ENCODE measurements at places on chromosomes 5 and 9.

- DNase-seq, result no peak
Measured at GRCh38 chr5:65078331-65078730, 309.6 kb downstream of the CWC27 start.

GRCh38 chr9:97348871-97349270 is 41.4 kb downstream of the CCDC180 start:
- no peak for DNase-seq

DNA sequence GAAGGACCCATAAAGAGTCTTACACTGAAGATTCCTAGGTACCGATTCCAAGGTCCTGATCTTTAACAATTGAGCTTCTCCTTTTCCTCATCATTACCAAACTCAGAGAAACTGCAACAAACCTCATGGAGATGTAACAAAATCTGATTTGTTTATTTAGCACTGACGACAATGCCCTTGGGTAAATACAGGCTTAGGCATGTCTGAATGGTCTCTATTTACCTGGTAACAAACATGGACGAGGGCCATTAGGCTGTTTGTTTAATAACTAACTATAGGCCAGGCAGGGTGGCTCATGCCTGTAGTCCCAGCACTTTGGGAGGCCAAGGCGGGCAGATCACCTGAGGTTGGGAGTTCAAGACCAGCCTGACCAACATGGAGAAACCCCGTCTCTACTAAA is 333.3 kb downstream of the AGTPBP1 start:
- DNase-seq, result no peak

DNA sequence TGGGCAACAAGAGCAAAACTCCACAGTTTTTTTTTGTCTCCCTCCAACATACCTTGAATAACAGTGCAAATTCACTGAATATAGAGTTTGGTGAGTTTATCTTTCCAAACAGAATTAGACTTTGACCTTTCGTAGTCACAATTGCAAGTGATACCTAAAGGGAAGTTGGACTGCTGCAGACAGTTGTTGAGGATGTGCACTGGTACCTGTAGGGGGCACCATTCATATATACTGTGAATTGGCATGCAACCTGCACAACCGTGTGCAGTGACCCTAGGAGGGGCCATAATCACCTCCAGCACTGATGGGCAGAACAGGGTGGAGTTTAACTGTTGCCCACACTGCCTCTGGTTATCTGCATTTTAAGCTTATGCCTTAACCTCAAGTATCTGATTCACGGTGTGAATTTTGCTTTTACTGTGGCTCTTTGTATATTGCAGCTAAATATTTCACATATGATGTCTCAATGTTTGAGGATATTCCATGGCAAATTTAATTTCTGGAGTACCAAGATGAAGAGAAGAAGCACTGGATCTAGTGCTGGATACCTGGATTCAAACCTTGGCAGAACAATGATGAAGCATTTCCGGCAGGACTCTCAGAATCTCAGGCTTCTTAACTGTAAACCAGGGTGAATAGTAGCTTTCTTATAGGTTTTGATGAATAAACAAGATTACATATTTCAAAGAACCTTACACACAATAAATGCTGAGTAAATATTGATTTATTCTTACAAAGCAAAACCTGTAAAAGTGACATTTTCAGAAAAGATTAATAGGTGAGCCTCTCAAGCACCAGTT is 144.3 kb downstream of the ACTBL2 start:
- no peak for DNase-seq

DNA sequence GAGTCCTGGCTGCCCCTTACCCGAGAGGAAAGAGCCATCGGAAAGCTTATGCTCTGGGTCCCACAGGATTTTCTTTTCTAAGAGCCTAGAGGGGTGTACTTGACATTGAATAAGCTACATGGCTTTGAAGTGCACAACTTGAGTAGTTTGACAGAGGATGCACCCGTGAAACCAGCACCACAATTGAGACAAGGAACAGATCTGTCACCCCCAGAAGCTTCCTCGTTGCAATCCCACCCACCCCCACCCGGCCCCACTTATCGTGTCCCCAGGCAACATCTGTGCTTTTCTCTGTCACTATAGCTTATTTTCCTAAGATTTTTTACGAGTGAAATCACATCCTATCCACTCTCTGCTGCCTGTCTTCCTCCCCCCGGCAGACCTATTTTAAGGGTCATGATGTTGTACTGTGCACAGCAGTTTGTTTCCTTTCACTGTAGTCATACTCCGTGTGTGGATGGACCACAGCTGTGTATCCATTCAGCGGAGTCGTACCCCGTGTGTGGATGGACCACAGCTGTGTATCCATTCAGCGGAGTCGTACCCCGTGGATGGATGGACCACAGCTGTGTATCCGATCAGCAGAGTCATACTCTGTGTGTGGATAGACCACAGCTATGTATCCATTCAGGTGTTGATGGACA is 8.8 kb upstream of the FCN2 start:
- DNase-seq, result no peak

- no peak for DNase-seq
Measured at GRCh38 chr5:161562446-161562845, 15.9 kb upstream of the GABRB2 start.

DNA sequence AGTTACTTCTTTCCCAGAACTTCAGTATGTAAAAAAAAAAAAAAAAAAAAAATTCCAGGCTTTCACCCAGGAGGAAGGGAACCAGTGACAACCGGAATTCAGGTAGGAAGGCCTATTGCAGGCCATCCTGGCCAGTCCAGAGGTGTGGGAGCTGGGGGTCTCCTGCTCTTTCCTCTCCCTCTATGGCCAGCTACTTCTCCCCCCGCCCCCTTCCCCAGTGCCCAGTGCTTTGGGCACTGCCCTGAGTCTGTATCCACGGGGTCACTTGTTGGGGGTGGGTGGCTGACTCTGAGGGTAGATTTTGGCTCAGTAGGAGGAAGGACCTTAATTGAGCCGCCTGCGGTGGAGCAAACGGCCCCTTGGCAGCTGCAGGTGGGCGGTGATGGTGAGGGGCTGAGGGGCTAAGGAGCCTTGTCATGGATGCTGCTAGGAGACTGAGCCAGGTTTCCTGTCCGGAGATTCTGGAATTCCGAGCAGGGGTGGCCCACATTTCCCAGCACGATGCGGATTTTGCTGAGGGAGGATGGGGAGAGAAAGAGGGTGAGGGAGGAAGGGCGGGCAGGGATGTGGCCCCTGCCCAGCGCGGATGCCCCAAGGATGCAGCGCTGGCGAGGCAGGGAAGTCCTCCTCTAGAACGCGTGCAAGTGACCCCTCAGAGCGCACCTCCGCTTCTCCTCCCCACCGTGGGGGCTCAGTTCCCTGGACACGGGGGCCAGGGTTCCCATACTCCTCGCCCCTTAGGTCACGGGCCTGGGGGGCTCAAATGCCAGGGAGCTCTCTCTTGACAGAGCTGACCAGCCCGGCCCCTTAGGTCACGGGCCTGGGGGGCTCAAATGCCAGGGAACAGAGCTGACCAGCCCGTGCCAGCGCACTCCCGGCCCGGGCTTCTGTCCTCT is 1.2 kb upstream of the PHF2 start:
- no peak for DNase-seq

DNA sequence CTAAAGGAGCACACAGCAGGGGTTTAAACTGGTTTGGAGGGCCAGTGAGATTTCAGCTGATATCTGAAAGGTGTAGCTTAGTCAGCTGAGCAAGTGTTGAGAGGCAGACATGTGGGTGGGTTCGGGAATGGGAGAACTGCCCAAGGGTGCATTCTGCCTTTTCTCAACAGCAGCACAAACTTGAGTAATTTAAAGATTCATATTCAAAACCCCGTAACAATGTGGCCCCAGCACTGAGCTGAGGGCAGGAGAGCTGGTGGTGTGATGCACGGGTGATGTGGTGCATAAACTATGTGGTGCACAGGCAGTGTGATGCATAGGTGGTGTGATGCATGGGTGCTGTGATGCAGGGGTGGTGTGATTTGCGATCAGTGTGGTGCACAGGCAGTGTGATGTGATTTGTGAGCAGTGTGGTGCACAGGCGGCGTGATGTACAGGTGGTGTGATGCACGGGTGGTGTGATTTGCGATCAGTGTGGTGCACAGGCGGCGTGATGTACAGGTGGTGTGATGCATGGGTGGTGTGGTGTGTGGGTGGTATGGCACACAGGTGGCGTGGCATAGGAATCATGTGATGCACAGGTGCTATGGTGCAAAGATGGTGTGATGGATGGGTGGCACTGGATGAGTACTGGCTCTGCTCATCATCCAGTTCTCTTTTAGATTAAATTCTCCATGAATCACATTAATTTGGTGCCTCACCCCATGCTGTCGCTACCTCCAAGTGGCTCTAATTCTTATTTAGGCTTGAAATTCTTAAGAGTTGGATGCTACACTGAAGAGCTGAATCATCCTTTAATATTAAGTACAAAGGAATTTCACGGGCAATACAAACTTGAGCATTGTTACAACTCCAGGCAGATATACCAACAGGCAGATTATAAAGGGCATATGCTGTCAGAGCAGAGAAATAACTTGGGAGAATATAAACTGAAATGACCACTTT is 53.6 kb downstream of the DAP start:
- DNase-seq, result no peak

GRCh38 chr9:136343121-136343883 is 16.0 kb downstream of the GPSM1 start:
- DNase-seq, result no peak

DNA sequence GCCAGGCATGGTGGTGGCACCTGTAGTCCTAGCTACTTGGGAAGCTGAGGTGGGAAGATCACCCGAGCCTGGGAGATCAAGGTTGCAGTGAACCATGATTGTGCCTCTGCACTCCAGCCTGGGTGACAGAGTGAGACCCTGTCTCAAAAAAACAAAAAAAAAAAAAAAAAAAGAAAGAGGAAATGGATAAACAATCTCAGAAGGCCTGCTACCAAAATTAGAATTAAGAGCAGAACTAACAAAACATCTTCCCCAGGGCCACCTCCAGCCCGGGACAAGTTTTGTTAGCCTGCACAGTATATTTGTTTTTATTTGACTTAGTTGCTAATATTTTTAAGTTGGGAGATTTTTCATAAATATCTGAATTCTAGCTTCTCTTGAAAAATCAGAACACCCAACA is 23.1 kb downstream of the PAX5 start:
- no peak for DNase-seq

DNA sequence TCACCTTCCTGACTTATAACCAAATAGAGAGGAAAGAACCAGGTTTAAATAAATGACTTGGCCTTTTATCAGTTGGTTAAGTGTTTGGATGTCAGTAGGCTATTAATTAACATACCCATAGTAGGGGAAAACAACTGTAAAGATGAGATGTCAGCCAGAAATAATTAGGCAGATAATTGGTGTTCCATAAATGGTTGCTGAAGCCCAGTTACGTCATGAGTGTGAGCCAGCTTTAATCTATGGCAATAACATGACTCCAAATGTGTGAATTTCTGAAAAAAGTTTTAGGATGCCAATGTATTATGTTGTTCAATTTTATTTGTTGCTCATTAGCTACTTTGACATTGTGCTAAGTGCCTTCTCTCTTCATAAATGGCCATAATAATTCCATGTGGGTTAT is 180.5 kb downstream of the FBXL7 start:
- DNase-seq, result no peak

GRCh38 chr9:129309906-129310305 is 131.8 kb upstream of the IER5L start:
- DNase-seq, result peak; percentile 1

- DNase-seq, result no peak
Measured at GRCh38 chr5:9363026-9363425, 182.8 kb downstream of the SEMA5A start.

DNA sequence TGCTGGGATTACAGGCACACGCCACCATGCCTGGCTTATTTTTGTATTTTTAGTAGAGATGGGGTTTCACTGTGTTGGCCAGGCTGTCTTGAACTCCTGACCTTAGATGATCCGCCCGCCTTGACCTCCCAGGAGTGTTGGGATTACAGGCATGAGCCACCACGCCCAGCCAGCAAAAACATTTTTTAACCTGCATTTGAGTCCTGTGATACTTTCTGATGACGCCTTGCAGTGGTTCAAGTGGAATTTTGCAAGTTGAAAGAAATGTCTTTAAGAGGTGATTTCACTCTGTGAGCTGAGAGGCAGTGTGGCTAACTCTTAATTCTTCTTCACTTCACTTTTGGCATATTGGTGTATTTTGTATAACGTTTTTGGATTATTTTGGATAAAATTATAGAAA is 9.1 kb downstream of the ANP32B start:
- no peak for DNase-seq

DNA sequence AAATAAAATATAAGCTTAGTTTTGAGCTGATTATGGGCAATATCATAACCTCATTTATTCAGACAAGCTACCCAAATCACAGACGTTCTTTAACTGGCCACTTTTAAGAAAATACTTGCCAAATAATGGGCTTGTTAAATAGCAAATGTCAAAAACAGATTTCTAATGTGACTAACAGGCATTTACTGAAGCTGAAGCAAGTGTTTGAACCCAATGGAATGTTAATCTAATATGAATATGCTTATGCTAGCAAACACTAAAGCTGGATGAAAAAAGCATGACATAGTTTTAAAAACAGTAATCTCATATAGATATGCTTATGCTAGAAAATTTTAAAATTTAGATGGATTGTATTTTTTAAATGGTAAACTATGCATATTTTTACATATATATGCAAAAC is 411.6 kb upstream of the PTGER4 start:
- DNase-seq, result no peak

DNA sequence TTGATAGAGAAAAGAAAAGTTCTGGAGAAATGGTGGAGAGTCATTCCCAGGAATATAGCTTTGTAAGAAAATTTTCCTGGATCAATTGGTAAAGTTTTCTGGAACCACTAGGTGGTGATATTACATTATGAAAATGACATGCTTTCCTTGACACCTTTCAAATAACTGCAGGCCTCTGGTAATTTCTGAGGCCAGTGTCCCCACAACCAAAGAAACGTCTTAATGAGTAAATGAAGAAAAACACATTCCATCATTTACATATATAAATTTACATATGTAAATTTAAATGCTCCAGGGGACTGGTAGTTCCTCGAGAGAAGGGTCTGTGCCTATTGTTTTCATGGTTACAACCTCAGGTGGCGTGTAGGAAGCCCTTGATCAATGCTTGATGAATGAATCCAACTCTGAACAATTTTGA is 17.2 kb upstream of the RGS3 start:
- no peak for DNase-seq

DNA sequence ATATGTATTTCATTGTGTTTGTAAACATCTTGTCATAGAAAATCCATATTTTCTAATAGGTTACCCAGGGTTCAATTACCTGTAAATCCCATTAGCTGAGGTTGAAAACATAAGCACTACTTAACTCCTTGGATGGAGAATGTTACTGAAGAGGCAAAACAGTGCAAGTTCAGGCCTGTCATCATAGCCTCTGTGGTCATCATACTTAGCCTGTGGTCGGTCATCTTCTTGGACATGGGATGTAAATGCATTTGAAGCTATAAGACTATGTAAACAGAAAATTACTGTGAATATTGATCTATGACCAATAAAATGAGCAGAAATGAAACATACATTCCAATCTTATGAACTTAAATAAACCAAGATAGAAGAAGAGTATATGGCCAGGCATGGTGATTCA is 164.7 kb downstream of the CHSY3 start:
- no peak for DNase-seq

- DNase-seq, result no peak
Measured at GRCh38 chr5:64865662-64866061, 96.9 kb downstream of the CWC27 start.
